ENCODE measurements at places on chromosomes 6 and 20. TPM values are rescaled to one million over a fixed set of nuclear protein-coding genes. Genes with fewer than 3 reads are reported as not detected.

GRCh38 chr6:29216528-29216927, 45.8 kb downstream of the OR2J2 start:
- no peaks in the 10 kb centered on the region for H3K36me3 ChIP-seq
- no peaks in the 10 kb centered on the region for H3K4me1 ChIP-seq
- H3K27me3 ChIP-seq: peaks cover 25% of the 10 kb centered on the region
- H3K27ac ChIP-seq: no peak overlapping the region
- no peak overlapping the region for H3K4me3 ChIP-seq

GRCh38 chr6:160198606-160199211, 59.9 kb downstream of the SLC22A2 start:
- H3K27me3 ChIP-seq: peaks cover 2% of the 10 kb centered on the region
- H3K27ac ChIP-seq: no peak overlapping the region
- H3K4me3 ChIP-seq: no peak overlapping the region
- H3K36me3 ChIP-seq: no peaks in the 10 kb centered on the region
- H3K4me1 ChIP-seq: peaks cover 2% of the 10 kb centered on the region
- no peak for DNase-seq

DNA sequence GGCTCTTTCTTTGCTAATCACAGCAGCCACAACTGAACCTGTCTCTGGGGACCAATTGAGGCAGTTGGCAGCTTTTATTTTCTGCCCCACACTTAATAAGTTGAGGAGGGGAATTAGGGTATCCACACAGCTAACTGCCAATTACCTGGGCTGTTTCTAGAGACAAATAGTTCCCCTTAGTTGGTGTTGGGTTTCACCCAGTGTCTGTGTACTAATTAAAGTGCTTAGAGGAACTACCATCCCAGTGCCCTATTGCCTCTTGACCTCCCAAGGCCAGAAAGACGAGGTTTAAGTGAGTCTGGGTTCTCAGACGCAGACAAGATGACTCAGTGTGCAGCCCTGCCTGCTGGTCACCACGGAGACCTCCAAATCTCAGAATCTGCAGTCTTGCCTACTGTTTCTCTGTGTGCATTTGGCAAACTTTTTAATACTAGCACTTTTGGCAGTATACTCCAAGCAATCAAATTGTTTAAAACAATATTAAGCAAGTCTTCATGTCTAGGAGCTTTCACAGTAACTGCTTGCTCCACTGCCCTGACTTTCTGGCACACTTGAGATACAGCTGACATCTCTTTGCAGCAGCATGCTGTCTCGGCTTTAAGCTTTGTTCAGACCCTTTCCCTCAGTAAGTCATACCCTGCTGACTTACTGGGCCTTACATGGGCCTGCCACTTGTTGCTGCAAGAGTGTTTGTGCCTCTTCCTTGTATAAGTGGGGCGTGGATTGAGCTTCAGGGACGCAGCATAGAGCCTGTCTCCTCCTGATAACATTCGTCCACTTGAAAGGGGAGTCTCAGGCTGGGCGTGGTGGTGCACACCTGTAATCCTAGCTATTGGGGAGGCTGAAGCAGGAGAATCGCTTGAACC, 31.9 kb downstream of the STK35 start:
- no peak for DNase-seq
- H3K27me3 ChIP-seq: no peaks in the 10 kb centered on the region
- no peak overlapping the region for H3K4me3 ChIP-seq
- H3K36me3 ChIP-seq: no peaks in the 10 kb centered on the region
- H3K27ac ChIP-seq: no peak overlapping the region

- peaks cover 12% of the 10 kb centered on the region for H3K36me3 ChIP-seq
- DNase-seq: no peak
- H3K4me3 ChIP-seq: no peak overlapping the region
Measured at GRCh38 chr6:17886891-17887290, 100.5 kb downstream of the KIF13A start.

CLPSL2 gene
- not detected for total RNA-seq

- H3K4me3 ChIP-seq: no peak overlapping the region
- H3K36me3 ChIP-seq: no peaks in the 10 kb centered on the region
- no peak for DNase-seq
- H3K4me1 ChIP-seq: no peaks in the 10 kb centered on the region
- no peaks in the 10 kb centered on the region for H3K27me3 ChIP-seq
Measured at GRCh38 chr6:7071405-7071804, 36.4 kb upstream of the RREB1 start.

Measured in mesothelial cell of epicardium (in vitro differentiated cells).